ENCODE measurements at places on chromosomes 13 and 19. TPM values are rescaled to one million over a fixed set of nuclear protein-coding genes. Genes with fewer than 3 reads are reported as not detected.

CADM4 gene
- 10.4 TPM for total RNA-seq

COX7A1 gene
- 43.5 TPM for total RNA-seq

WASF3 gene
- 5.8 TPM for total RNA-seq

IRGC gene
- total RNA-seq, result not detected

ZNF587B gene
- 18.3 TPM for total RNA-seq

FCGBP gene
- 17.7 TPM for total RNA-seq

DNA sequence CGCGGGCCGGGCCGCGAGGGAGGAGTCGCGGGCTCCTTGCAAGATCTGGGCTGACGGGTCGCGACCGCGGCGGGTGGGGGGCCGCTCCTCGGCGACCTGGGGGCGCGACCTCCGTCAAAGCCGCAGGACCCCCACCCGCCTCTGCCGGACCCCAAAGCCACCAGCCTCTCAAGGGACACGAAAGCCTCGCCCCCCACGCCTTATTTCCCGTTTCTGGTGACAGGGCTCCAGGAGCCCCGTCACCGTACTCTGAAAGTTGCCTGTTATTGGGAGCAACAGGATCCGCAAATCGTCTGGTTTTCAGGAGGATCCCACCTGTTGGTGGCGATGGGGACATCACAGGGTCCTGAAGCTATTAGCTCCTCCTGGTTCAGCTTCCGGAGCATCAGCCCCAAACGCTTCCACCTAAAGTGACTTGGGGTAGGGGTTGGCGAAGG, 530 bp downstream of the MAU2 start:
- no peak for DNase-seq

- no peak for DNase-seq
These were observed 73.2 kb downstream of the STARD13 start for GRCh38 chr13:33212396-33212795.

GRCh38 chr19:29630655-29631054, 24.6 kb downstream of the POP4 start:
- DNase-seq, result no peak

- no peak for DNase-seq
These were observed 62.3 kb downstream of the KCNC3 start for GRCh38 chr19:50266896-50267295.

GRCh38 chr19:42452590-42452989, 9.8 kb upstream of the CXCL17 start:
- no peak for DNase-seq

DNA sequence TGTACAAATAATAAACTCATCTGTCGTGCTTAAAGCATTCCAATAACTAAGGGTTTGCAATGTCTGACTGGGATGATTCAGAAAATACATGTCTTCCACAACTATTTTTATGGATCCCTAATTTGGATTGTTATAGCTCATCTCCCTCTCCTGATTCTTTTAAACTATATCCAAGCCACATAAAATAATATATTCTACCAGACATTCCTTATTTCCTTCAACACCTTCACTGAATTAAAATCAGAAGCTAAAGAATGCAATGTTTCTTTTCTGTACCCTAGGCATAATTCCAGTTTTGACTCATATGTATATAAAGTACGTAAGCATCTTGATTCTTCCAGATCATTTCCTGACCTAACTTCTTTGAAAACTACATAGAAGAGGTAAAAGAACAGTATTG, 420.4 kb downstream of the EFNB2 start:
- DNase-seq, result no peak

- no peak for DNase-seq
These were observed 8.5 kb downstream of the DNAJC15 start for GRCh38 chr13:43031881-43032280.

DNA sequence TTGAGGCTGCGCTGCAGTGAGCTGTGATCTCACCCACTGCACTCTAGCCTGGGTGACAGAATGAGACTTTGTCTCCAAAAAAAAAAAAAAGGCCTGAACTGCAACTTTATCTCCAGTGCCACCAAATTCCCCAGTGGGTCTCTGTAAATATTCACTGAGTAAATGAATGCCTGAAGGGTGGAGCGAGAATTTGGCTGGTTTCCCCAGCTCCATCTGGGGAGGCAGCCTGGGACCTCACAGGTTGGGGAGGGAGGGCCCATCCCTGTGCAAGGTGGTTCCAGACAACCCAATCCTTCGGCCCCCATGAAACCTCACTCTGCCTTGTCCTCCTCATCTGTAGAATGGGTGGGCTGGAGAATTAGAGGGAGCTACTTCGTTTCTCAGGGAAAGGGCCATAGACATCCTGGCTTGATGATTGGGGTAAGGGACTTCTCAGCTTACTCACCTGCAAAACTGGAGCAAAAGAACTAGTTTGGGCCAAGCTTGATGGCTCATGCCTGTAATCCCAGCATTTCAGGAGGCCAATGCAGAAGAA, 4.2 kb upstream of the PKN1 start:
- DNase-seq, result no peak

GRCh38 chr19:35644987-35645679, 3.0 kb upstream of the COX6B1 start:
- DNase-seq, result peak; percentile 29

- no peak for DNase-seq
These were observed 3.0 kb upstream of the PRKD2 start for GRCh38 chr19:46719629-46720502.

GRCh38 chr13:34391076-34391475, 551.0 kb upstream of the NBEA start:
- DNase-seq, result no peak

- peak; percentile 14 for DNase-seq
These were observed 1.5 kb downstream of the SMAD9 start for GRCh38 chr13:36918246-36919131.

GRCh38 chr19:3482507-3483225, 575 bp downstream of the SMIM44 start:
- no peak for DNase-seq
